ENCODE measurements at places on chromosomes 11 and 22.

GRCh38 chr11:125519860-125520834 is 24.1 kb upstream of the FEZ1 start:
- DNase-seq: no peak

DNA sequence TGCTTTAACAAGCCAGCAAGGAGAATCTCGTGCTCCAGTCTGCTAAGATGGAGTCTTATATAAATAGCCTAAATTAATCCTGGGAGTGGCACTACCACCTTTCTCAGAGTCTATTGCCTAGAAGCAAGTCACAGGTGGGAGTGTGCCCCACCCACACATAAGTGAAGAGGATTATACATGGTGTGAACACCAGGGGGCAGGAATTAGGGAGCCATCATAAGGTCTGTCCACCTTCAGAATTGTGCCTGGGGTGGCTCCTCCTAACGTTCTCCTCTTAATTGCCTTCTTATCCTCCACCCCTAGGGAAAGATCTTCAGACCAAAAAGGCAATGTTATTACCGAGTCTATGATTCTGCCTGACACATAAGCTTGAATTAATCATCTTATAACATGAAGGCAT is 276.8 kb upstream of the SESN3 start:
- DNase-seq: no peak

GRCh38 chr11:64356498-64357411 is 2.2 kb upstream of the RPS6KA4 start:
- peak; percentile 37 for DNase-seq

DNA sequence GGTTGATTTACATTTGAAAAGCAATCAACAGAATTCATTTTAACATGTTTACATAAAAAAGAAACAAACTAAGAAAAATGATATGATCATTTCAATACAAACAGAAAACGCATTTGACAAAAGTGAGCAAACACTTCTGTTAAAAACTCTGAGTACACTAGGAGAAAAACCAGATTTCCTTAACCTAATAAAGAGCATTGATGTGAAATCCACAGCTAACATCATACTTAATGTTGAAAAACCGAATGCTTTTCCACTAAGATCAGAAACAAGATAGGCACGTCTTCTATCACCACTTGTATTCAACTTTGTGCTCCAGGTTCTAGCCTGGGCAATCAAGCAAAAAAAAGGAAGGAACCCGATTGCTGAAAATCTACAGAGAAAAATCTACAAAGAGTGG is 227.6 kb downstream of the SBF2 start:
- DNase-seq: no peak

DNA sequence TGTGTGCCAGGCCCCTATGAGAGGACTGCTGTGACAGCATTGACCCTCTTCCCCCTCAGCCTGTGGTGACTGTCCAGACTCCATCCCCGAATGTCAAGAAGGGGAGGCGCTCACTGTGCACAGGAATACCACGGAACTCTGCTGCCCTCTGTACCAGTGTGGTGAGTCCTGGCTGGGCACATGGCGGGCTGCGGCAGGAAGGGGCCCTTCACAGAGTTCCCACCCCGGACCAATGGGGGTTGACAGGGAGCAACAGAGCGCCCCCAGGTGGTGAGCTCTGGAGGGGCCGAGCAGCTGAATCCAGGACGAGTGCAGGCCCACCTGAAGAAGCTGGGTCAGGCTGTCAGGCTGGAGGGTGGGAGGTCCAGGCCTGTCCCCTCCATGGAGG is 83.8 kb upstream of the MYOD1 start:
- no peak for DNase-seq

- no peak for DNase-seq
These were observed 1.5 kb downstream of the PRRG4 start for GRCh38 chr11:32831221-32831620.

GRCh38 chr22:17348464-17349103 is 20.7 kb upstream of the CECR2 start:
- DNase-seq: no peak

GRCh38 chr11:77384571-77384970 is 83.1 kb upstream of the GDPD4 start:
- no peak for DNase-seq

GRCh38 chr11:57482782-57483561 is 22.6 kb downstream of the RTN4RL2 start:
- peak; percentile 37 for DNase-seq

DNA sequence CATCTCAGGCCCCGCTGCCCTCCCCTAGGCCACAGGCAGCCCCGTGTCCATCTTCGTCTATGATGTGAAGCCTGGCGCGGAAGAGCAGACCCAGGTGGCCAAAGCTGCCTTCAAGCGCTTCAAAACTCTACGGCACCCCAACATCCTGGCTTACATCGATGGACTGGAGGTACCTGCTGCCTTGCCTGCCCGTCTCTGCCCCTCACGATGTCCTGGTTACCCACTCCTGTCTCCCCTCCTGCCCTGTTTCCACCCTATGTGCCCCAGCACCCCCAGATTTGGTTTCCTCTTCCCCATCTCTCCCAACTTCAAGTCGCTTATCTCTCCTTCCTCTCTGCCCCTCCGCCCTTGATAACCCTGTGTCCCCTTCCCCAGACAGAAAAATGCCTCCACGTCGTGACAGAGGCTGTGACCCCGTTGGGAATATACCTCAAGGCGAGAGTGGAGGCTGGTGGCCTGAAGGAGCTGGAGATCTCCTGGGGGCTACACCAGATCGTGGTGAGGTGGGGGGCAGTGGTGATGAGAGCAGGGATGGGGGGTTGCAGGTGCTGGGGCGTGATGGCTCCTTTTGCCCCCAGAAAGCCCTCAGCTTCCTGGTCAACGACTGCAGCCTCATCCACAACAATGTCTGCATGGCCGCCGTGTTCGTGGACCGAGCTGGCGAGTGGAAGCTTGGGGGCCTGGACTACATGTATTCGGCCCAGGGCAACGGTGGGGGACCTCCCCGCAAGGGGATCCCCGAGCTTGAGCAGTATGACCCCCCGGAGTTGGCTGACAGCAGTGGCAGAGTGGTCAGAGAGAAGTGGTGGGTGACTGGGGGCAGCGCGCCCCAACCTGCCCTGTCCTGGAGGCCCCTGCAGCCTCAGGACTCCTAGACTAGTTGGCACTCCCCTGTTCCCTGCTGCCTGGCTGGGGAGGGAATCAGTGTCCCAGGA is 930 bp downstream of the SCYL1 start:
- DNase-seq: no peak

DNA sequence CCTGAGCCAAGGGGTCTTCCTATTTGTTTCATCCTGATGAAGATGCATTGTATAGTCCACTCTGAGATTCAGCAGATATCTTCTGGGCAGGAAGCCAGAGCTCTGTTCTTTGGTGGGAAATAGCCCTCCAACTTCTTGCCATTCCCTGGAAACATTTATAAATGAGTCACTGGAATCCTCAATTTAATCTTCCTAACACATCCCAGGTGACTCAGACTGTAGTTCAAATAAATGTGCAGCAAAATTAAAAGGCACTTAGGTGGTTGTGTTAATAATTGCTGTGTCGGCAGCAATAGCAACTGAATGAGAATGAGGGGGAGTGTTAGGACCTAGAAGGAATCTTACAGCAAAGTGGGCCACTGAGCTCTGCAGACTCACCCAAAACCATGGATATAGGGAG is 108.6 kb downstream of the INSC start:
- no peak for DNase-seq

DNA sequence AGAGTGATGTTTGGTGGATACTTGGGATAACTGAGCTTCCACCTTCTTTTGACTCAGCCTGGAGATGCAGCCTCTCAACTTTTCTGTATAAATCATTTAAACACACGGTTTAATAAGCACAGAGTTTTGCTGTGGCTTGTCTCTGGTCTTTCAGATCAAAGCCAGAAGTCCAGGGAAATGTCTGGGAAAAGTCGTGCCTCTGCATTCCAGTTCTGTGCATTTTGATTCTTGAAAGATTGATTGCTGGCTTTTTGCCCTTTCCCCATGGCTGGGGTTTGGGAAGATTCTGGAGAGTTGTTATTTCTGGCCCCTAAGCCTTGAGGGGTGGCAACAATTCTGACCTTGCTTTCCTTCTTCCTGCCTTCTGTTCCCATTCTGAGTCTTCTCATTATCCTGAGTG is 154.1 kb downstream of the COMMD9 start:
- peak; percentile 46 for DNase-seq

DNA sequence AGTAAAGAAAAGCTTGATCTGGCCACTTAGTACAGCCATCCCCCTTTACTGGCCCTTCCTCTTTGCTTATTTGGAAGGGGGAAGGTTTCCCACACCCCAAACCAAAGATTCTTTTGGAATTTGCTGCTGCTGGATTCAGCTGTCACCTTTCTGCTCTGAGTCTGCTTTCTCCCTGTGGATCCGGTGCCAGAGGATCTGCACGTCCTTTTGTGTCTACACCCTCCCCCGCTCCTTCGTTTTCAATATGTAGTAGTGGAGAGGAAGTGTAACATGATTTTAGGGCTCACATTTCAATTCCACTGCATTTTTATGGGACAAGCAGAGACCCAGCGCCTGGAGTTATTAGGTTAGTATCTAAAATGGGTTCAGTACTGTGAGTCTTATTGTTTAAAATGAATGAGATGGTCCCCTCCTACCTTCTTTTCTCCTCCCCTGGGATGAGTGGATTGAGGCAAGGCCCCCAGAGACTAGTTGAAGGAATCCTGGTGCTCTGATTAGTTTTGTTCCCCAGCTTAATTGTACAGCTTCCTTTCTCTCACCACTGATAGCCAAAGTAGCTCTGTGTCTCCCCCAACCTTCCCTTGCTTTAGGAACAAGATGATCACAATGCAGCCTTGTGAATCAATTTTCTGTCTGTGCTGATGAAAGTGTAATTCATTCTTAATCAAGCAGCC is 30.5 kb upstream of the CABP7 start:
- DNase-seq: no peak

DNA sequence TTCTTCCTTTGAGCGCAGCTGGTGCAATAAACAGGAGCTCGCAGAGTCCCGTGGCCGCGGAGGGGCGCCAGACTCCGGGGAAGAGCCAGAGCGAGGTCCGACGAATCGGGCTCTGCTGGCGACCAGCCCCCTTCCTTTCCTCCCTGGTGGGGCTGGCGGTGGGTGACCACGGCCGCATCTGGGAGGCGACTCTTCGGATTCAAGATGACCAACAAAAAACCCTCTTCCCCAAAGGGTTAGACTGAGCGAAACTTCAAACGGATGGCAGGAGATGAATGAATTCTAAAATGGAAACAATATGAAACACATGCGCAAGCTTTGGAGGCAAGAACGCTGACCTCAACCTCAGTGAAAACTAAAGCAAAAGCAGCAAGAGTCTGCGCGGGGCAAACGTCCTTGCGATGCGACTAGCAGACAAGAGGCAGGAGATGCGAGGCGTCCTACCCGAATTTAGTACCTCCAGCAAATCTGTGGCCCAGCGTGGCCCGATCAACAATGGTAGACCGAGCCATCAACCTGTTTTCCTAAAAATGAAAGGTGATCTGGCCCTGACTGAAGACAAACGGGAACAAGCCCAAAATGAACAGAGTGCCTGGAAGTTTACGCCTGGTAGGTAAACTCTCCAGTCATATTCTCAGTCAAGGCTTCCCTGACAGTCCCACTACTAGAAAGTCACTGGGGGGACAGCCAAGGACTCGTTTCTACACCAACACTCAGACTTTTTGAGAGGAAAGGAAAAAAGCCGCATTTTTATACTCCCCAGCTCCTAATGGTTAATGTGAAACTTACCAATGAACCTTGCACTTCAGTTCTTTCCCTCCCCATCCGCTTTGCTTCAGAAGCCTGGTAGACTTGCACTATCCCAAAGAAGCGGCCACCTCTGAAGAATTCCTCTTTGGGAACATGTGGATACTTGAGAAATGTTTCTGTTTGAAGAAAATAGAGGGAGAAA is 11.6 kb downstream of the MMP3 start:
- DNase-seq: peak; percentile 63

DNA sequence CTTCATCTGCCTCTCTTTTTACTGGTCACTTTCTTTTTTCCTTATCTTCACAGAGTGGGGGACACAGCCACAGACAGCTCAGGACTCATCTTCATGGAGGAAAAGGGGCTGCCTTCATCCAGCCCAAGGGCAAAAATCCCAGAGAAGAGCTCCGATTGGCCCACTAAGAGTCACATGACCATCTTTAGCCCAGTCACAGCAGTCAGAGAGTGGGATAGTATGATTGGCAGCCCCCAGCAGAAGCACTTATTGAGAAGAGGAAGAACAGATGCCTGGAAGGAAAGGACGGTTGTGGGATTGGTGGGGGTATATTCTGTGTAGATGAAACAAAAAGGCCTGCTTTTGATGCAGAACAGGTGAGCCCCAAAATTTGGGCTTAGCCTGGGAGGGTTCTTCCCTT is 77.8 kb downstream of the MN1 start:
- no peak for DNase-seq

- DNase-seq: no peak
These were observed 3.3 kb upstream of the TPP1 start for GRCh38 chr11:6622261-6623171.
